COR-L47 (cell line): ENCODE measurements at places on chromosomes 1 and 21.

DNA sequence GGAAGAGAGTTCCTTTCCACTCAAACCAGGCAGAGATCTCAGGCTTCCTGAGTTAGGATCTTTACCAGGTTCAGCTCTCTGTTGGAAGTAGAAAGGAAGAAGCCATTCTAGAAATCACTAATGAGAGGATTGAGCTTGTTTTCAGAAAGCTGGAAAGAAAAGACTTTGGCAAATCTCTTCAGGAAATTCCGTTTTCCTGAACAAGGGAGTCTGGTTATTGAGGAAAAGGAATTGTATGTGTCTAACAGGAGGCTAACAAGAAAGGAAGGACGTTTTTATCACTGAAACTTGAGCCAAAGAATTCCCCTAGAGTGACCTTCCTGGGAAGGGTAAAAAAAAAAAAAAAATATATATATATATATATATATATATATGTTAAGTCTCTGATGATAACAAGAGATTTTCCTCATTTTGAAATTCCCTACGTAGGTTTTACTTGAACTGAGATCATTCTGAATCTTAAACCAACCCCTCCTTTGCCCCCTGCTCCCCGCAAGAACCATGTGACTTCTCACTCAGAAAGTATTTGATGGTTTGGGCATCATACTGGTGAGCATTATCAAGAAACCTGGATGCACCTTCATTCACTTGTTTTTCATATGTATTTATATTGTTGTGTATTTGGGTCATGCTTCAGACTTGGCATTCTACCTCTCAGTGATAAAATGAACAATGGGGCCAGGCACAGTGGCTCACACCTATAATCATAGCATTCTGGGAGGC is 98.4 kb upstream of the BMP8A start:
- DNase-seq = no peak

DNA sequence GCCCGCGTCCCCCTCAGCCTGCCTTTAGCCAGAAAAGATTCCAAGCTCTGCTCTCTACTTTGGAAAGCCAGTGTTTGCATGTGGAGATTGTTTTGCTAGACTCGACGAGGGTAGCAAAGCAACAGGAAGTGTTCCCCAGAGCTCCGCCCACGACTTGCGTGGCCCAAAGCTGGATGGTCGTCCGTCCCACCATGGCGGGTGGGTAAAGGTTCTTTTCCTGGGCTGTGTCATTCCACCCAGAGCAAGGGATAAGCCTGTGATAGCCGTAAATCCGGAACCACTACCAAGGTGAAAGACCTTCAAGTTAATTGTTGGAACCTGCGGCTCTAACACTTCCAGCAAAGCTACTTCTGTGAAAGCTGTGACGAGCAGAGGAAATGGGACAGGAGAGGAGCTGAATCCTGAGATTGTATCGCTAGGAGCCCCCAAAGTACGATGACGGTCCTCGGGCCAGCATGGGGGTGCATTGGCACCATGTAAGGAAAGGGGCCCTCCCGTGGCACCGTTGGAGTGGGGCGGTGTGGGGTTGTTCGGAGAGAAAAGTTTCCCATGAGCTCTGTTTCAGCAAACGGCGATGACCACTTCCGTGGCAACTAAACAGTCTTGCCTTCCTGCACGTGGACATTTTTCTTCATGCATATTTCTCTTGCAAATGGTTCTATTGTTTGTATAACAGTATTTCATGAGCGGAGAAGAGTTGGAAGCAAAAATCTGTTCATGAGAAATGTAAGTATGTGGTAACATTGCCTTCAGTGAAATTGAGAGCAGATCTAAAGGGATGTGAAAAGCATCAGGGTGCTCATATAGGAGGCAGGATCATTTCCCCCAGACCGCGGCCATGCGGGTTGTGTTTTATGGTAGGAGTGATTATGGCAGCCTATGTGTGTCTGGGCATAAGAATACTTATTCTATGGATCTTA is 8.4 kb downstream of the MX2 start:
- no peak for DNase-seq

DNA sequence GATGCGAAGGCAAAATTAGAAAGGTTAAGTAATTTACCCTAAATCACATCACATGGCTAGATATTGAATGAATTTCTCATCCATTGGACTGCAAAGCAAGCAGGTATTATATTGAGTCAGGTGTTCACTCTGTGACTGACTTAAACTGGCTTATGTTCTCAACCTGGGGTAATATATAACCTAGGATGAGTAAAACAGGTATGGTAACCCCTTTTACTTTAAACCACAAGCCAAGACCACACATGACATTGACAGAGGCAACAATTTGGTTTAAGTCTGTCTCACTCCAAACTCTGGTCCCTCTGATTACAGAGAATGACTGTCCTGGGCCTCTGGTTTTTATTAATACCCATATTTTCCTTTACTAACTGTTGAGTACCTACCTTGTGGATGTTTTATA is 33.3 kb downstream of the MAEL start:
- no peak for DNase-seq

- no peak for DNase-seq
Measured at GRCh38 chr21:41576013-41576615, 68.2 kb upstream of the TMPRSS2 start.

DNA sequence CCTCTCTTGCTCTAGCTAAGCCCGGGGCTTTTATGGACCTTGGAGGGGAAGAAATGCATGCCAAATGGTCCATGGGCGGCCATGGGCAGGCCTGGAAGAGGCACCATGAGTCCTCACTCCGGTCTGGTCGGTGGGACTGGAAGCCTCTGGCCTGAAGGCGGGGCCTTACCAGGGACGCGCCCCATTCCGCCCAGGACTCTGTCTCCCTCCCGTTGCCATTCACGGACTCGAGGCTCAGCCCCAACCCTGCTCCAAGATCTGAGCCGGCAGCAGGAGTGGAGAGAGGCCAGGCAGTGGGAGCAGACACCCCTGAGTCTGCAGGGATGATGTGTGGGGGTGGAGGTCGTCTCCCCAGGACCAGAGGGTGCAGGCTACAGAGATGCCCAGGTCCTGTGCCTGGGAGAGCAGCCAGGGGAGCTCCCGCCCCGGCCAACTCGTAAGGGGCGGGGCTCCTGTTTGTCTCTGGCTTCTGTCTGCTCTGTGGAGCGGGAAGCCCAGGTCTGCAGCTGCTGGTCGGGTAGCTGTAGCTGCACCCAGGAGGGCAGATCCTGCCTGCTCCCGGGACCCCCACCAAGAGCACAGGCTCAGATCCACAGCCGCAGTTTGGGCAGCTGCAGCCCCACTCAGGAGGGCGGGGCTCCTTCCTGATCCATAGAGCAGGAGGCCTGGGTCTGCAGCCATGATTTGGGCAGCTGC is 8.3 kb upstream of the KANK4 start:
- no peak for DNase-seq

DNA sequence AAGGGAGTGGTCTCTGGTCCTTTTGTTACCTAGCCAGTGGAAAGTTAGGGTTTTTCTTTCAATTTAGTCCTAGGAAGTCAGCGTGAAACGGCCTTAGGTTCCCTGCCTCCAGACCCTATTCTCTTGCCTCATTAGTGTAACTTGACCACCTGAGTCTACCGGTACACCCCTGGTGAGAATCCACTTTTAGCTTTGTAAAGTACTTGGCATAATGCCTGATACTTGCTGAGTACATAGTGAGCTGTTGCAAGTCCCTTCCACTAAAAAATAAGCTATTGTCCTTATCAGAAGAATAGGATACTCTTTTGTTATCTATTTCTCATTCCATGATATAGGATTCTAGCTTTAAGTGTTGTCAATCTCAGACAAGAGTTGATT is 228.8 kb downstream of the ST6GALNAC3 start:
- DNase-seq = peak; percentile 88

GRCh38 chr1:204091787-204092312 is 18.9 kb downstream of the SOX13 start:
- DNase-seq = no peak

GRCh38 chr1:48692235-48692634 is 84.5 kb downstream of the BEND5 start:
- peak; percentile 55 for DNase-seq

GRCh38 chr1:103387898-103388297 is 137.6 kb upstream of the RNPC3 start:
- DNase-seq = no peak

- DNase-seq = no peak
Measured at GRCh38 chr1:64280001-64280400, 76.6 kb downstream of the UBE2U start.

- no peak for DNase-seq
Measured at GRCh38 chr1:19257178-19257914, 5.7 kb downstream of the MRTO4 start.

GRCh38 chr1:151846062-151846568 is 6.5 kb upstream of the C2CD4D start:
- DNase-seq = no peak

- DNase-seq = no peak
Measured at GRCh38 chr1:51989582-51990477, 670 bp downstream of the RAB3B start.

DNA sequence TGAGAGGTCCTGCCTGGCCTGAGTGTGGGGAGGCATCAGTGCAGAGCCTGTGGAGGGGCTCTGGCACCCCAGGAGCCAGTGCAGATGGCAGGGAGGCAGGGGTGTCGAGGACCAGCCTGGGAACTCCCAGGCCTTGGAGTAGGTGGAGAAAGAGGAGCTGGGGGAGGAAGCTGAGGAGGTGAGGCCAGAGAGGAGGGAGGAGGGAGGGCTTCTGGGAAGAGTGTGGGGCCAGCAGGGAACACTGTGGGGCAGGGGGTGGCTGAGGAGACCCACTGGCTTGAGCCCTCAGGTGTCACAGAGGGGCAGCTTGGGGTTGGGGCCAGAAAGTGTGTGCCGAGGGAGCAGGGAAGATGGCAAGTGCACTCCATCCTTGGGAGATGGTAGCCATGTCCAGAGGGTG is 3.8 kb downstream of the COQ8A start:
- DNase-seq = no peak

DNA sequence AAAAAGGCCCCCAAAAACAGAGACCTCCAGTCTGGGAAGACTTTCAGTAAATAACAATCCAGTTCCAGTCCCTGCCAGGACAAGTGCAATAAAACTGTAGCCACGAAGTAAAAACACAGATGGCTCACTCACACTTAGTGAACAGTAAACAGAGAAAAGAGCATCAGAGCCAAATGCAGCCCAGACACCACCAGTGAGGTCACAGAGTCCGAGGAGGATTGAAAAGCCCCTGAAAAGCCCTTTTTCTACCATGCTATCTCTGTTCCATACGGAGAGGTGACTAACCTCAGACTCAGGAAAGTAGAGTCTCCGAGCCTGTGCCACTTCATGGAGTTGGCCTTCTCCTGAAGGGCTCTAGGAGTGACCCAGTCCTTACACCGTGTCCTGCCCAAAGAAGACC is 84.5 kb downstream of the COLGALT2 start:
- no peak for DNase-seq

GRCh38 chr21:45140346-45140940 is 66.1 kb downstream of the ADARB1 start:
- DNase-seq = peak; percentile 81

GRCh38 chr1:42837709-42838108 is 8.7 kb upstream of the ZNF691 start:
- no peak for DNase-seq

DNA sequence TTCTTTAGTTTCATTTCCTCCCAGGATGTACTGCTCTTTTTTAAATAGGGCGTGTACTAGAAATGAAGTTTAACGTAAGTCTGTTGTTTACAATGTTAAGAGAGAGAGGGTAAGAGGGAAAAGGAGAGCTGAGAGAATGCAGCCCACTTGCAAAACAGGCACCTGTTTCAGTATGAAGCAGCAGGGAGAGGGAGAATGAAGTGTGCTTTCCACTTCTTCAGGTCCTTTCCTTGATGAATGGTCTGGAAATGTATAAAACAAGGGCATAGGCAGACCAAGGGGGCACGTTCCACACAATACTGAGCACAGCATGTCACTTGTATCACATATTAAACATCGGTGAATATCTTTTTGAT is 2.0 kb downstream of the KCNA3 start:
- no peak for DNase-seq

DNA sequence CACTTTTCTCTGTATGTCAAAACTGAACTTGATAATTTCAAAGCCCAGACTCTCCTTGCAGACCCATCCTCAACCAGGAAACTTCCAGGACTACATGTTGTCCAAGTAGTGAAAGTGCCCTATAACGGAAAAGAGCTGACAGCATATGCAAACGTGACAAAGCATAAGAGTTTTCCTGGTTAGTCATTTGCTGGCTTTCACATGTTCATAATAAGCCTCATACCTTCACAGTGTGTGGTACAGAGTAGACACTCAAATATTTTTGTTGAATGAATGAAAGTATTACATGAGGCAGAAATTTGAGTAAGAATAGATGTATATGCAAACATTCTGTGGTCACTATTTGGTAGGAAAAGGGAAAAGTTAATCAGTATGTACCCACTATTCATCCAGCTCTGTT is 473.3 kb downstream of the MRPL39 start:
- no peak for DNase-seq

GRCh38 chr1:78839704-78840277 is 166.7 kb downstream of the ADGRL4 start:
- DNase-seq = peak; percentile 30

GRCh38 chr1:22228505-22228911 is 85.6 kb upstream of the WNT4 start:
- DNase-seq = no peak

DNA sequence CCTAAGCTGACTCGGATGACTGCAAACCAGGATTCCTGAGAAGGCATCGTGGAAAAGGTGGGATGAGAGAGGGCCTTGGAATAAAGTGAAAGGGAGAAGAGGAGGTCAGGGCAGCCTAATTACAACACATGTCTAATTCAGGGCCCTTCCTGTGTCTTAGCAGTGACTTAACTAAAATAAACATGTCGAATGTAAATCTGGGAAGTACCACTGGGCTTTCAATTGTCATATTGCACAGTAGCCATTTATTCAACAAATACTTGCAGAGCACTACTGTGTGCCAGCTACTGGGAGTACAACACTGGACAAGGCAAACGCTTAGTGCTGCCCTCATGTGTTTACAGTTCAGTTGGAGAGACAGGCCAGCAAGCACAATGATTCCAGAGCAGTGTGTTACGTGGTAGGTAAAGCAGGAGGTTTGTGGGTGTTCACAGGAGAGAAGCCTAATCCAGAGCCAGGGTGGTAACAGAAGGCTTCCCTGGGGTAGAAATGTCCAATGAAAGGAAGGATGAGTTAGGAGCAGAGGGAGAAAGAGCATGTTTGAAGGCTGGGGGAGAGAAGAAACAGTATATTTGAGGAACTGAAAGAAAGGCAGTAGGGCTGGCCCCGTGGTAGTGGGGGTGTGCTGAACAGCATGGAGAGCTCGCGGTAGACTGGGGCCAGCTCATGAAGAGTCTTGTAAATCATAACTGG is 38.0 kb upstream of the RASAL2 start:
- no peak for DNase-seq

GRCh38 chr1:54277451-54278341 is 77.7 kb downstream of the MRPL37 start:
- no peak for DNase-seq

- DNase-seq = peak; percentile 67
Measured at GRCh38 chr1:201982623-201983379, at the start of gene RNPEP. Gene RNPEP (plus strand): TSS chr1:201982648. CDS start chr1:201982667, 19 bp downstream.
